ENCODE measurements at places on chromosomes 7 and 10.

DNA sequence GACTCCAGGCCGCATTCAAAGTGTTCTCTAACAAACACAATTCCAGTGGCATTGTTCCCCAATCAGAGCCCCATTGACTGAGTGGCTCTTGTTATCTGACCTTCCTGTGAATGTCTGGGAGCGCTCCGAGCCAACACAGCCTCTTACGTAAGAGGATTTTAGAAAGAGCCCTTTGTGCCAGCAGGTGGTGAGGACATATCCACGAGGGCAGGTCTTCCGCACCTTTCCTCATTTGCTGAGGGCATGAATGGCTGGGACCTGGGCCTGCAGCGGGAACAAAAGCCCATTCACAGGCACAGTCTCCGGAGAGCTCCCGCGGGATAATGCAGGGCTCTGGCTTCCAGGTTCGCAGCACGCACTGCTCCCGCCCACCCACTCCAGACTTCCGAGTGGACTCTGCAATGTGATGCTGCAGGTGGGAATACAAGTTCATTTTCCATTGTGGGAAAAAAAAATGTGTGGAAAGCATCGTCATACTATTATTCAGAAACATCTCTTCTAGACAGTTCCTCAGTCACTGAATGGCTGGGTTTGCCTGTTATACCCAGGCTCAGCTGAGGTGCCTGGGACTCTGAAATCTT, 295.0 kb upstream of the IGFBP3 start:
- DNase-seq, result no peak

DNA sequence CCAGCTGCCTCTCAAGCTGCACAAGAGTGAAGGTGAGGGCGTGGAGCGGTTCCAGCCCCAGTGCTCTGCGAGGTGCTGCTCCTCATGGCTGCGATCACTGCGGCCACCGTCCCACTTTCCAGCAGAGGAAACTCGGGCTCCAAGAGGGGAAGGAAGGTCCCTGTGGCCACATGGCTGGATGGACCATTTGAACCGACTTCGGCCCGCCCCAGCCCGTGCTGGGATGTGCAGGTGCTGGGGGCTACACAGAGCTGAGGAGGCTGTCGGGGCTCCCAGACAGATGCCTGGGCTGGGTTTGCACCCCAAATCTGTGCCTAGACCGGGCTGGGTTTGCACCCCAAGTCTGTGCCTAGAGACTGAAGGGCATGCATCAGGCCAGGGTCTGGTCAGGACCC, 186.6 kb downstream of the DNAJB6 start:
- DNase-seq, result no peak

DNA sequence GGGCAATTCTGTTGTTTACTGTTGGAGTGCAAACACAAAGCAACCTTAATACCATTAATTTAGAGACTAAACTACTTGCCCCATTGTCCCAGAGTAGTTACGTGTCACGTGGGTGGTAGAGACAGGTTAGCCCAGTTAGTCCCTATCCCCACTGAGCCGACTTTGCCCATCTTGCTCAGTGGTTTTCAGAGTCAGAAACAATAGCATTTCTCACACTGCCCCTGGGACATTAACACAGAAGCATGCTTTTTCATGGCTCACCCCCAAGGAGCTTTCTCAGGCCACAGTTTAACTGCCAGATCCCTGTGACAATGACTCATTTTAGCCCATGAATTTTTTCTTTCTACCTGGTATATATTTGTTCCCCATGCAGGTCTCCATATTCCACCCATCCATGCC, 271.0 kb downstream of the POU6F2 start:
- DNase-seq, result no peak

DNA sequence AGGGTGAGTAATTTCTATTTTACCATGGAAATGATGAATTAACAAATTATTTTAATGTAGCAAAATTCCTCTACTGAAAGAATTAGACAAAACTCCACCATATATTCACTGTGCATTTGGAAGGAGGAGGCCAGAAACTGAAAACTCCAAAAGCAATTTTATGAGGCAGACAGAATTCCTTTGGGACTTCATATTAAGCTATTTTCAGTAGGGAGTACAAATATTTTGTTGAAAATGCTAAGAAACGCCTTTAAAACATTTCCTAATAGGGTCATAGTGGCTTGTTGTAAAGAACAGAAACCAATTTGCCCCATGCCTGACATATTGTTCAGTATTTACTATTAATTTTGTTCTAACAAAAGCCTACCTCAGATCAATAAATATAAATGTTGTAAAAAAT, 117.8 kb downstream of the TES start:
- DNase-seq, result no peak

GRCh38 chr10:119483001-119483400, 59.5 kb downstream of the RGS10 start:
- no peak for DNase-seq

- DNase-seq, result no peak
Observed at GRCh38 chr7:148939128-148939755, 55.2 kb upstream of the EZH2 start.

GRCh38 chr10:118901906-118902305, 127.6 kb upstream of the NANOS1 start:
- DNase-seq, result no peak

- no peak for DNase-seq
Observed at GRCh38 chr7:70797109-70797514, 334.8 kb upstream of the GALNT17 start.

GRCh38 chr7:33757050-33757449, 148.3 kb upstream of the BMPER start:
- no peak for DNase-seq

DNA sequence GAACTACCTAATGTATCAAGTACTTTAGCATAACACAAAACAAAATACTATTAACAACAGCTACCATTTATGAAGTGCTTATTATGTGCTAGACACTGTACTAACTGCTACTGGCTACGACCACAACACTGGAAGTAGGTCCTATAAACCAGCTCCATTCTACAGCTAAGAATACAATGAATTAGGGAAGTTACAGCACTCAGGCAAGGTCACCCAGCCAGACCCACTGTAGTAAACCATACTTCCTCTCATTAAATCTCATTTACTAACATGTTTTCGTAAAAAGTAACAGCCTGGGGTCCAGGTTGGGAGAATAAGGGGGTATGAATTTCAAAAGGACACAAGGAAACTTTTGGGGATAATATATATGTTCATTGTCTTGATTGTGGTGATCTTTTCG, 25.4 kb downstream of the NAPEPLD start:
- DNase-seq, result no peak

GRCh38 chr7:157612009-157612663, 275.3 kb downstream of the DNAJB6 start:
- no peak for DNase-seq

- DNase-seq, result no peak
Observed at GRCh38 chr7:79401254-79401653, 52.2 kb downstream of the MAGI2 start.

DNA sequence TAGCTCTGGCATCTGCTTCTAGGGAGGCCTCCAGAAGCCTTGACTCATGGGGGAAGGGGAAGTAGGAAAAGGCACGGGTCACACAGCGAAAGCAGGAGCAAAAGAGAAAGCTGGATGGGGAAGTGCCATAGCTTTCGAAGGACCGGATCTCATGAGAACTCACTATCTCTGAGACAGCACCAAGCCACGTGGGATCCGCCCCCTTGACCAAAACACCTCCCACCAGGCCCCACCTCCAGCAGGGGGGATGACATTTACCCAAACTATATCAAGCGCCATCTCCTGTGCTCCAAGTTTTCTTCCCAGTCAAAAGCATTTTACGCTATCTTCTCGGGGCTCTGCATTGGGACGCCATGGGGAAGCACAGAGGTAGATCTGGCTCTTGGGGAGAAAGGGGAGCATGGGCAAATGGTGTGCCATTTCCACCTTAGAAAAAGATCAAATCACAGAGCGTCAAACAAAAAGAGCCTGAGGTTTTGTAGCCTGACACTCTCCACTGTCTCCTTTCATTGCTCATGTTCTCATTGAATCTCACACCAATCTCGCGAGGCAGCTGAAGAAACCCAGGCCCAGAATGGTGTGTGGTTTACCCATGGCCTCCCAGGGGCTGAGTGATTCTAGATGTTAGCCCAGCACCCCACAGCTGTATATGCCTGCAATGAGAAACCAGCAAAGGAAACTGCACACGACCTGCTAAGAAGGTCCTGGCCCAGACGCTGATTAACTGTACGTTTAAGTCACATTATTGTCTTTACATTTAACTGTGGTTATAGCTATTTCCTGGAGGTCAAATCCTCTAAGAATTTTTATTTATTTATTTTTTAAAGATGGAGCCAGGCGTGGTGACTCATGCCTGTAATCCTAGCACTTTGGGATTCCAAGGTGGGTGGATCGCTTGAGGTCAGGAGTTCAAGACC, 8.1 kb upstream of the OLAH start:
- no peak for DNase-seq

- no peak for DNase-seq
Observed at GRCh38 chr7:40213856-40214255, 79.1 kb downstream of the SUGCT start.

DNA sequence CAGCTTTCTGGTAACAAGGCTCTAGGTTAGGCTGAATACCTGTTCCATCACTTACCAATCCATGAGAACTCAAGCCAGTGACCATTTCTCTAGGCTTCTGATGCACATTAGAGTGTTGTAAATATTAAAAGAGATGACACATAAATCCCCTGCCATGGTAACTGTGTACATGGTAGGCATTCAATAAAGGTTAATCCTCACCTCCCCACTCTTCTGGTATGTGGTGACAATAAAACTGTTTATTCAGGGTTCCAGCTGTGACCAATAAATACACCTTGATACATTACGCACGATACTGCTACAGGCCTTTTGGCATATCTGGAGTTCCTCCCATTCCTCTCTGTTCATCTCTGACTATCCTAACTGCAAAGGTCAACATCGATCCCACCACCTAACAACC, 171.9 kb downstream of the SRPK2 start:
- no peak for DNase-seq

DNA sequence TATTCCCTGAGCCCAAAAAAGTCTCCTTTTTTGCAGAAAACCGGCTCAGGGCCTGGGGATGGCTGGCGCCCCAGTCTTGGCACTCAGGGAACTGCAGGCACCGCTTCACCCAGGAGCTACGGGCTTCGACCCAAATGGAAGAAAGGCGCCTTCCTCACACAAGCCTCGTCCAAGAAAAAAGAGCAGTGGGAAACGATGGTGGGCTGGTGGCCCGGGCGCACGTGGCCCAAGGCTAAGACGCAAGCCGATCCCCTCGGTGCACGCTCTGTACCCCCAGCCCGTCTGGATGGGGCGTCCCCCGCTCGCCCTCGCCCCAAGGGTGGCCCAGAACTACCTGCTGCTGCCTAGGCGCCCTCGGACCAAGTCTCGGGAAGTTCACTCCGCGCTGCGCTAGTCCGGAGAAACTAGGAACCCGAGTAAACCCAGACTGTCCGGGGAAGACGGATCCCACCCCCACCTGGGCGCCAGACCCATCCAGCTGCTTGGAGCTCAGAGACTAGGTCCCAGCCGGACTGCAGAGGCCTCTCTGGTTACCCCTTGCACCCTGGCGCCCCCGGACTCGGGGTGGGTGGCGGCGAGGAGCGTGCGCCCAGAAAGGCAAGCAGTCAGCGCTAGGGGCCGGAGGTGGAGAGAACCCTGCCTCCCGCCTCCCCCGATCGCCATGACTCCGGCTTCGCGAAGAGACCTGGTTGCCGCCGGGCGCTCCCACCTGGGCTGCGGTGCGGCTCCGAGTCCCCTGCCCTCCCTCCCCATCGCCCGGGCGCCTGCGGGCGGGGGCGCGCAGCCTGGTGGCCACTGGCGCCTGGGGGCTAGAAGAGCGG, 76.4 kb downstream of the CALN1 start:
- DNase-seq, result no peak

GRCh38 chr10:131981429-131982184, at the start of gene BNIP3:
BNIP3 (minus strand) TSS chr10:131981923; CDS start chr10:131981806, 117 bp downstream.
- peak; percentile 96 for DNase-seq

- DNase-seq, result no peak
Observed at GRCh38 chr10:27723436-27723835, 22.2 kb downstream of the MKX start.

- no peak for DNase-seq
Observed at GRCh38 chr7:131786204-131786603, 229.8 kb upstream of the PODXL start.

DNA sequence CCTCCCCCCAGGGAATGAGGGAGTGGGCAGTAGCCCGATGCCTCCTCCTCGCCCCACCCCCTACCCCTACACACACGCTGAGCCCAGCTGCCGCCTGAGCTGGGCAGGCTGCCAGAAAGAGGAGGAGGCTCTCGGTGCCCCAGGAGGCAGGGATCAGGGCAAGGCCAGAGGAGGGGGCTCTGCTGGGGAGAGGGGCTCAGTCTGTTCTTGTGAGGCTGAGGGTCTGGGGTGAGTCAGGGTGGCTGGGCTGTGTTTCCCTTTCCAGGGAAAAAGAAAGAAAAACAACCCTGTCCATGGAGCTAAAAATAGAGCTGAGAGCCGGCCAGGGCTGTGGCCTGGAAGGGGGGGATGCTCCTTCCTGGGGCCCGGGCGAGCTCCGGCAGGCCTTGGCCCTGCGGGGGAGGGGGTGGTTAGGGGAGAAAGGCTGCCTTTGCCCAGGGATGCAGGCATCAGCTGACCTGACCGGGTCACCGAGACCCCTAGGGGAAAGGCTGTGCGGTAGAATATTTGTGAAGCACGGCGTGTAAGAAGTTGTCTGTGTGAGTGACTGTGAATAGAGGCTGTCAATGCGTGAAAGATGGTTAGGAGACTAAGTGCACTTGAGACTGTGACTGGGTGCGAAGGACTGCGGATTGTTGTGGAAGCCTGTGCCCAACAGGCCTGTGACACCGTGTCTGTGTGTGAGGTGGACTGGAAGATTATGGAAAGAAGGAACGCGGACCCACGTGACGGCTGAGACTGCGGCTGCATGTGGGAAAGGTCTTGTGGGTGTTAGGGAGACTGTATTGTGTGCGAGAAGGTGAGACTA, 1.2 kb upstream of the LZTS2 start:
- DNase-seq, result peak; percentile 67

GRCh38 chr10:62380016-62380415, 5.8 kb downstream of the ZNF365 start:
- DNase-seq, result no peak

DNA sequence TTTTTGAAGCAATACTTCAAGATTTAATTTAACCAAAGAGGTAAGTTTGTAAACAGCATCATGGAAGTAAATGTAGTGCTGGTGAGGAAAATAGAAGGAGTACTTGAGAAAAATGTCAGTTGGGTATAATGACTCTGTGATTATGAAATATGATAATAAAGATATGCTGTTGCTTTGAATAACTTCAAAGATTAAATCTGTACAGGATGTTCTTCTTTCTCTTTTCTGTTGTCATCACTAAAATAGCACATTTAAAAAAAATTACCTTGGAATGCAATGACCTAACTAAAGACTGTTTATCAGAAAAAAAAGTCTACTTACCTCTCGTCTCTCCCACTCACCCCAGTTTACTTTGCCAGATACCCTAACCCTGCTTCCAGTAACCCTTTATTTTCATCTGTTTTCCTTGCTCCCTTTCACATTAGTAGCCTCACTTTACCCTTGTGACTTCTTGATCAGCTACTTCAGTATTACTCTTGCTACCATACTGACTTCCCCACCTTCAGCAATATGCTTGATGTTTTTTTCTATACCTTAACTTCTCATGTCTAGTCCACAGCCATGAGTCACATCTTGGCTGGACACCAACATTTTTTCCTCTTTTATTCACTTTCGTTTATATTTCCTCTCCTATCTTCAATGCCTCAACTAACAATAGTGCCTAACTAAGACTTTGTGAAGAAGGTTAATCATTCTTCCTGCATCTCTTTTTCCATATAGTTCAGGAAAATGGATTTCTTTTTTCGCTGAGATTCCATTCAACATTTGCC, 29.7 kb upstream of the TAS2R16 start:
- DNase-seq, result no peak
